A549 (cell line): ENCODE measurements at places on chromosomes 3 and 15.

GRCh38 chr15:61724251-61724939 lies 335.9 kb downstream of the VPS13C start:
- DNase-seq: no peak

DNA sequence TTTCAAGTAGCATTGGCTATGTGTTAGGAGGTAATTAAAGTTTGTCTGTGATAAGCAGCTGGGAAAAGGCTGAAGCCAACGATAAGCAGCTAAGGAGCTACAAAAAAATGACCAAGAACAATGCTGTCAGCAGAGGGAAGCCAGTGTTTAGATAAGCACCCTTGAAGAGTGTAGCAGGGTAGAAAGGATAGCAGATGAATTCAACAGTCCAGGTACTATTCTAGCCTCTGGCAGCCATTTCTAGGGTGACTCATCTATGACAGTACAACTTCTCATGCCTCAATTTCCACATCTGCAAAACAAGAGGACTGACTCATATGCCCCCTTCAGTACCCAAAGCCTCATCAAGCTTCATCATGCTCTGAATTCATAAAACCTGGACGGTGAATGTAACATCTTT lies 617.6 kb upstream of the UBE2E2 start:
- no peak for DNase-seq

- peak; percentile 37 for DNase-seq
Observed at GRCh38 chr3:47664519-47664918, 85.9 kb upstream of the CSPG5 start.

- DNase-seq: no peak
Observed at GRCh38 chr3:143283432-143284128, 164.0 kb downstream of the CHST2 start.
